ENCODE measurements at places on chromosomes 5 and 9. TPM values are rescaled to one million over a fixed set of nuclear protein-coding genes. Genes with fewer than 3 reads are reported as not detected.

PLCXD3 gene
- total RNA-seq = 1.2 TPM

IFNA21 gene
- not detected for total RNA-seq

DNA sequence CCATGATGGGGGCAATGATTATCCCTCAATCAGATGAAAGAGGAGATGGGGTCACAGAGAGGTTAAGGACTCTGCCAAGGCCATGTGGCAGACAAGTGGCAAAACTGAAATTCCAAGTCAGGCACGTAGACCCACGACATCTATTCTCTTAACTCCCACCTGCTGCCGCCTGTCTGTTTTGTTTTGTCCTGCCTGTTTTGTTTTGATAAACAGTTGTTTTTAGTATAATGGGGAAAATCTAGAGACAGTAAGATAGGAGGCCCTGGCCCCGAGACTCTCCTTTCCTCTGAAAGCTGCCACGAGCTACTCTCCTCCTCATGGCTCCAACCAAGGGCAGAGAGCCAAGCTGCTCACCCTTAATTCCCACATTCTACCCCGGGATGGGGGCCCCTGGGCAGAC, 4.9 kb downstream of the FSTL4 start:
- no peak for DNase-seq

- no peak for DNase-seq
These were observed 55.9 kb downstream of the DAP start for GRCh38 chr5:10704949-10705621.

DNA sequence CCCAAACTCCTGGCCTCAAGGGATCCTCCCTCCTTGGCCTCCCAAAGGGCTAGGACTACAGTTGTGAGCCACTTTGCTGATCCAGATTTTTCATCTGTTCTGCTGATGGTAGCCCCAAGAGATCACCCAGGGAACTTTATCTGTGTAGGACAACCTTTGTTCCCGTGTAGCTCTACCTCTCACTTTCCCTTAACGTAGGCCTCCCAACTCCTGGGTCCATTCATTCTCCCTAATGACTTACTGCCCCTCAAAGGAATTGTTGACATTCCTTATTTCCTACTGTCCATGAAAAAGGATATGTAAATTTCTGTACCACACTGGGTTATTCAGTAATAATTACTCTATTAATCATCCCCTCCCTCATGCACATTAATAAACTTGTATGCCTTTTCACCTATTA, 51.0 kb upstream of the PHF24 start:
- no peak for DNase-seq

DNA sequence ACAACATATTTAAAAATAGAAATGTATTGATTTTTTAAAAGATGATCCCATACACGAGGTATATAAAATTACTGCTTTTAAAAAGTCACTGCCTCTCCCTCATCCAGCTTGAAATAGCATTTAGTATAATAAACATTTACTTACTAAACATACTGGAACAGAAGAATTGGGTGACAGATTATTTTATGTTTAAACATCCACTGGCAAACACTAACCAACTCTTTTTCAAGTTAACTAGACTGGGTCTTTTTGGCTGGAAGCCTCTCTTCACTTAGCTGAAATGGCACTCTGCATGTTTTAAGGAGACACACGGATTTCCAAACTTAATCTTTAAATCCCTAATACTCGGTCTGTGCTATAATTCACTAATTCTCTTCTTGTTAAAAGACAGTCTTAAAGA, 19.0 kb downstream of the CTXN3 start:
- no peak for DNase-seq
